ENCODE measurements at places on chromosomes 6 and 20.

GRCh38 chr6:6362056-6362840, 41.8 kb upstream of the F13A1 start:
- no peak for DNase-seq

DNA sequence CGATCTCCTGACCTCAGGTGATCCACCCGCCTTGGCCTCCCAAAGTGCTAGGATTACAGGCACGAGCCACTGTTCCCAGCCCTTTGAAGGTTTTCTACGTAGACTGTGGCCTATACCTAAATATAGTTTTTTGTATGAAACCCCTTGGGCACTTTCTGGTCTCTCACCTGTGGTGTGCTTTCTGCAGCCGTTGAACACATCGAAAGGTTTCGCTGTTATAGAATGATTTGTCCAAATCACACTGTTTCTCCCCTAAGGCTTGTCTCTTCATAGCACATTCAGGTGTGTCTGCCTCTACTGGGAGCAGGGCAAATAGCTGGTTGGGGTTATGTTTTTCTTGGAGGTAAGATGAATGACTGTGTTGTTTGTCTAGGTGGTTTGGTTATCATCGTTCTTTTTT, 597.9 kb downstream of the RNF144B start:
- DNase-seq = no peak

- DNase-seq = no peak
Observed at GRCh38 chr6:166492092-166492741, 94.3 kb downstream of the RAMACL start.

GRCh38 chr6:46796848-46797580, 3.8 kb downstream of the MEP1A start:
- peak; percentile 52 for DNase-seq

DNA sequence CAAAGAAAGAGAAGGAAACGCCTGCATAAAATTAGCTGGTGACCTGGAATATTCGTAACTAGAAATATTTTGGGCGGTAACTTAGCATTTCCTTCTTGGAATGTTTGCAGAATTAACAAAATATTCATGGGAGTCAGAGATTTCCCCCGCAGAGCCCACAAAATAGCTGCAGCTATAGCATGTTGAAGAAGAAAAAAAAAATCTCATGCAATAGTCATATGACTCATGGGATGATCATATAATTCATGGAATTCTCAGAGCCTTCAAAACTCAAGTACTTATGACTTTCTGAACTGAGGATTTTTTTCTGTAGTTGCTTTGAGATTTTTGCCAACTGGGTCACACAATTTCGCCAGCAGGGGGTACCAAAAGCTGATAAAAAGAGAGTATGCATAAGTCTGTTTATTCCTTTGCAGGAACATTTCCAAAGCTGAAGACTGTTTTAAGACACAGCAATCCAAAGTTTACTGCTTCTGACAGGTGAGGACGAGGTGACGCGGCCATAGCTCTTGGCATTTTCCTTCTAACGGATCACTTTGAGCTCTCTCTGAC, 586.0 kb upstream of the CHD6 start:
- DNase-seq = no peak

GRCh38 chr6:112951829-112952228, 604.7 kb downstream of the RFPL4B start:
- no peak for DNase-seq

GRCh38 chr6:44258921-44259320, 1.6 kb upstream of the SLC35B2 start:
- no peak for DNase-seq
